Stimulated activated CD4-positive, alpha-beta T cell treated with anti-CD3 and anti-CD28 coated beads, Interleukin-2, amount 100 ng/mL, for 48 hours (primary cell): ENCODE measurements at places on chromosomes 6 and 20.

GRCh38 chr6:36364669-36365479 lies 22.6 kb downstream of the ETV7 start:
- no peak for DNase-seq

DNA sequence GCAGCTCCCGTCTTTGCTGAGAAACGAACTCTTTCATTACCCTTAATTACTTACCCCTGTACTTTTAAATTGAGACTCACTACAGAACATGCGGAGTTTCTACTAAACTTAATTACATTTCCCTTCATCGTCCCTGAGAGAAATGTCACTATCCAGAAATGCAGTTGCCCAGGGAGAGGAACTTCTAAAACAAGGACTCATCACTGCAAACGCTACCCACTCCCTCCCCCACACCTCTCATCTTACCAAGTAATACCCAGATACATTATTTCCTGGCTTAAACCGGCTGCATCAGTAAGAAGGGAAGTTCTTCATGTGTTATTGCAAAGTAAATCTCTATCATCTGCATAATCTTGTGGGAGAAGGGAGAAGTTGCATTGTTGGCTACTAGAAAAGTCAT lies 138.3 kb downstream of the IPCEF1 start:
- no peak for DNase-seq

GRCh38 chr6:53014063-53014462 lies 19.0 kb upstream of the GSTA4 start:
- DNase-seq = no peak

DNA sequence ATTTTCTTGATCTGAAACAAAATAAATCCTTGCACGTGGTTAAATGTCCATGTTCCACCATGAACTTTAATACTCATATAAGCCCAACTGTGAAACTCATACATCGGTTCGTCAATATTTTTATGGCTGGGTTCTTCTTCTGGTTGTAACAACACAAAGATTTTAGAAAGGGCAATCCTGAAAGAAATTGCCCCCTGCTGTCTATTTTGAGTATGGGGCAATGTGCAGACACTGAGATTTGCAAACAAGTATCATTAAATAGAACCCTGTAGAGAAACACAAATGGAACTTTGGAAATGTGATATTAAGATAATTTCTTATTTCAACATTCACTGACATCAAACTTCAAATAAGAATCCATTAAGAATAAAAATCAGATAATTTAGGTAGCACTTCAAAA lies 80.2 kb upstream of the PHACTR1 start:
- no peak for DNase-seq

DNA sequence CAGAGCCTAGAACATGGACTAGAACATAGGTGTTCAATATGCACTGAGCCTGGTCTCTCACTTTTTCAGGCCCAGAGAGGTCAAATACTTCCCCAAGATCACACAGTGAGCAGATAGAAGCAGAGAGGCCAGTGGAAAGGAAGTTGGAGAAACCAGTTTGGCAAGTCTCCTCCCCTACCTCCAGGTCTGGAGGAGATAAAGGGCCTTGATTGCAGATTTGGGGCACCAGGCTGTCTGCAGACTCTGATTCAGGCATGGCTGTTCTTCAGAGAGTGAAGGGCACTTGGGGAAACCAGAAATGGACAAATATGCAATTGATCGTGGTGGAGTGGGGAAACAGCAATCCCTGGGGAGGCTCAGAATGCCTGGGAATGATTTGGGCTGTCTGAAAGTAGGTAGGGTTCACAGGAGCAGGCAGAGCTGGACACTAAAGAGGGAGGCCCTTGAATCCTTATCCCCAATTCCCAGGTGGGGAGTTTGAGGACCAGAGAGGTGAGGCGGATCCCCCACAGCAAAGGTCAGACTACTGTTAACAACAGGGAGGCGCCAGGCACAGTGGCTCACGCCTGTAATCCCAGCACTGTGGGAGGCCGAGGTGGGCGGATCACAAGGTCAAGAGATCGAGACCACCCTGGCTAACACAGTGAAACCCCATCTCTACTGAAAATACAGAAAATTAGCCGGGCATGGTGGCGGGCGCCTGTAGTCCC lies 2.3 kb downstream of the PEDS1 start:
- no peak for DNase-seq

GRCh38 chr6:41519745-41520699 lies 26.2 kb upstream of the FOXP4 start:
- DNase-seq = no peak

- DNase-seq = no peak
These were observed 182.9 kb downstream of the ANKRD60 start for GRCh38 chr20:58045579-58045978.

DNA sequence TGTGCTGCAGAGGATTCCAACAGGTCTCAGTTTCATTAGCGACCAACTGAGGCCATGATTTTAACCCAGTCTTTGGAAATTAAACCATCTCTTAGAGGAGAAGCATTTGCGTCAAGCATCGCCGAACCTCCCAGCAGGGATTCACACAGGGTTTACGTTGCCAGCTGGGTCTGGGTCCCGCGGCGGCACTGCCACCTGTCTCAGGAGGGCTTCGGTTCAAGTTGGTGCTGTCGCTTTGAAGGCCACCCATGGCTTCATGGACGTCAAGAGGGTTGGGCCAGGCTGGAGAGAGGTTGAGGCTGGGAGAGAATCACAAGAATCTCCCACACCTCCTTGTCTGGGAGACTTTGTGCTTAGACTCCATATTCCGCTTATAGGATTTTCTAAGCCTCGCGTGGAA lies 43.0 kb upstream of the FRMD1 start:
- no peak for DNase-seq

DNA sequence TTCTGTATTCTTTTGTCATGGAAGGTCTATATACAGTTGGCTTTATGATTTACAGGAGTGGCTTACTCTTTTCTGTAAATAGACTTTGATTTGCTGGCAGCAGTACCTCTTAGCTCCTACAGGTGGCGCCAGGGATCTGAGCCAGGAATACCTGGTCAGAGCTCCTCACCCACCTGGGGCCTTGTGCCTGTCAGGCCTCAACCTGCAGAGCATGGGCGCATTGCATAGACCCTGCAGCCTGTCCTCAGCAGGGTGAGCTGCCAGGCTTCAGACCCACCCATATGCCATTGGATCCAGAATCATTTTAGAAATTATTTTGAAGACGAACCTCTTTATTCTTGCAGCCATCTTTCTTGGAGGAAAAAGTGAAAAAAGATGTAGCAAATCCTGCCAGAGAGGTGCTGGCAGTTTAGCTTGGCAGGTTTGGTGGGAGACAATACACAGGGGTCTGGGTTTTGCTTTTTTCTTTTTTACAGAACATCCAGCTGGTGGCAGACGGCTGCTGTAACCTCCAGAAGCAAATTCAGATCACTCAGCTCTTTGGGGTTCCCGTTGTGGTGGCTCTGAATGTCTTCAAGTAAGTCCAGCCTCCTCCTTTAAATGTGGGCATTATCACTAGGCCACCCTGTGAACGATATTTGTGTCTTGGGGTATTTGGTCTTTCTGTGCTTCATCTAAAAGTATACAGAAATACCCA lies 149.1 kb downstream of the MTHFD1L start:
- DNase-seq = peak; percentile 54
